Epithelial cell of proximal tubule (primary cell): ENCODE measurements at places on chromosomes 7 and 10.

DNA sequence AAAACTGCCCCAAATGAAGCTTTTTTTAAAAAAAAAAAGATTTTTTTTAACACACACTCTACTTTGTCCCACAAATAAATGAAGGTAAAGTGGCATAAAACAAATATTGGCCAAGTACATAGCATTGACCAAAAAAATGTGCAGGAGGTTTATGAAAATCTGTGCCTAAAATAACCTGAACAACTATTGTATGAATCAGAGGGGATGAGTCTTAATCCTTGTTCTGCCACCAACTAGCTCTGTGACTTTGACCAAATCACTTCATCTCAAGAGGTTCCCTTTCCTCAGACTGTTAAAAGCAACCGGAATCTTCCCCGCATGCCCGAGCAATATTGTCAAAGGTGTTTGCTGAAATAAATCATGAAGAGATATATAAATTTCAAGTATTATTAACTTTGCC lies 150.4 kb upstream of the NEBL start:
- no peak for DNase-seq

- no peak for DNase-seq
Measured at GRCh38 chr10:92572362-92573090, 1.4 kb downstream of the IDE start.

DNA sequence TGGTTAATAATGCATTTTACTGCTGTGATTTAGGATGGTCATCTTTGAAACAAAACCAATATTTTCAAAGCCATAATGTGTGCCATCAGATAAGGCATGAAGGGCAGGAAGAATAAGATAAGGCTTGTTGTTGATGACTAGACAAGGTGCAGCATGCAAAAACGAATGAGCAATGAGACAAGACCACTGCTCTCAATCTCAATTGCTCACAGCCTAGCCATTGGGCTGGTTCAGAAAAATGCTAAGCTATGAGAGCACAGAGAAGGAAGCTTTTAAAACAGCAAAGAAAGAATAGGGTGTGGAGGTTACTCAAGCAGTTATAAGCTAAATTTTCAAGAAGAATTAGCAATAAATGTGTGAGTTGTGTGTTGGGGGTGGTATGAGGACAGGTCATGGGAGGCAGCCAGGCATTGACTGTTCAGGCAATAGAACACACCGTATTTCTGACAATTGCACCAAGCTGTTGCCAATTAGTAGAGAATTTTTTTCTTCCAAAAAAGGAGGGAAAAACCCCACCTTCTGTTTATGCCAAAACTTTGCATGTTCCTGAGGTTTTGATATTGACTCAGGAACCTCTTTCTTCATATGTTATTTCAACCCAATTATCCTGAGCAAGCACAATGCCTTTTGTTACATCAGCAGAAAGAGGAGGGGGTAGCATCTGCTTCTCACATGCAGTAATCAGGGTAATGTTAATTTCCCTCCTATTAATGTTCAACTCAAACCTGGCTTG lies 276.5 kb downstream of the HDAC9 start:
- peak; percentile 10 for DNase-seq

GRCh38 chr7:77944183-77945182 lies 145.9 kb downstream of the PHTF2 start:
- DNase-seq, result no peak

DNA sequence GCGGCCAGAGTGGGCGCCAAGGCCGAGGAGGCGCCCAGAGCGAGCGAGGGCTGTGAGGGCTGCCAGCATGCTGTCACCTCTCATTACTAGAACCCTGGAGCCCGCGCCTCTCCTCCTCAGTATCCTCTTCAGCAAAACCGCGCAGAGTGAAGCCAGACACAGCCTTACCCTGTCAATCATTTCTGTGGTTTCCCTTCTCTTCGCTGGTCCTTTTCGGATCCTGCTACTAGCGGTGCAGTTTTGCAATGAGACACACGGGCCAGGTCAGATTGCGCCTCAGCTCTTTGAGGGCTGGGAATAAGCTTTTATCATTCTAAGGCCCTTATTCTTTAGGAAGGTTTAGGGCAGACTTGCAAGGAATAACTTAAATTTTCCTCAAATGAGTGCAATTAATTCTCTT lies 55.5 kb upstream of the FAM171A1 start:
- no peak for DNase-seq
